Fibroblast of skin of right quadriceps (primary cell): ENCODE measurements at places on chromosomes 3 and 15.

DNA sequence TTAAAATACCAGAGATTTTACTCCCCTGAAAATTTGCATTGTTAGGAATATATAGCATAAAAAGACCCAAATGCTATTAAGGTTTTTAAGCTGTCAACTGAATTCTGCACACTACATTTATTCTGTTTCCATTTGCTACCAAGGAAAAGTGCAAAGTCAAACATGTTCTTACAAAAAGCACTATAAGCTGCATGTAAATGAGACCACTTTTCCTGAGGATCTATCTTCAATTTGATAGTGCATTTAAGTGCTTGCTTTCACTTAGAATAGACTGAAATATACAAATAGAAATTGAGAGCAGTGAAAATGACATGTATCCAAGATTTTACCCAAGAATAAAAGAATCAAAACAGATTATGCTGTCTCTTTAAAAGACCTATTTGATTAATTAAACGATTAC, 1216.2 kb downstream of the ROBO2 start:
- DNase-seq: no peak

- no peak for DNase-seq
Measured at GRCh38 chr15:101010781-101011180, 91.6 kb downstream of the LRRK1 start.

DNA sequence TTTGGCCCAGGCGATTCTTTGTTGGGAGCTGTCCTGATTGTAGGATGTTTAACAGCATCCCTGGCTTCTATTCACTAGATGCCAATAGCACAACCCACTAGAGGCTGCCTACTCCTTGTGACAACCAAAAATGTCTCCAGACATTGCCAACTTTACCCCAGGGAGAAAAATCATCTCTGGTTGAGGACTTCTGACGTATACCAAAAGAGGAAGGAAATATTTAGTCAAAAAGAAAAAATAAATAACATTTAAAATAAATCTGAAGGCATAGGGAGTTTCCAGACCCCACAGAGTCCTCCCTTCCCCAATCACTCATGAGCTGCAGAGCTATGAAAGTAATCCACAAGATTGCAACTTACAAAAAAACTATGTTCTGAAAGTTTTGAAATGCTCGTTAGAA, 61.0 kb downstream of the MECOM start:
- no peak for DNase-seq

DNA sequence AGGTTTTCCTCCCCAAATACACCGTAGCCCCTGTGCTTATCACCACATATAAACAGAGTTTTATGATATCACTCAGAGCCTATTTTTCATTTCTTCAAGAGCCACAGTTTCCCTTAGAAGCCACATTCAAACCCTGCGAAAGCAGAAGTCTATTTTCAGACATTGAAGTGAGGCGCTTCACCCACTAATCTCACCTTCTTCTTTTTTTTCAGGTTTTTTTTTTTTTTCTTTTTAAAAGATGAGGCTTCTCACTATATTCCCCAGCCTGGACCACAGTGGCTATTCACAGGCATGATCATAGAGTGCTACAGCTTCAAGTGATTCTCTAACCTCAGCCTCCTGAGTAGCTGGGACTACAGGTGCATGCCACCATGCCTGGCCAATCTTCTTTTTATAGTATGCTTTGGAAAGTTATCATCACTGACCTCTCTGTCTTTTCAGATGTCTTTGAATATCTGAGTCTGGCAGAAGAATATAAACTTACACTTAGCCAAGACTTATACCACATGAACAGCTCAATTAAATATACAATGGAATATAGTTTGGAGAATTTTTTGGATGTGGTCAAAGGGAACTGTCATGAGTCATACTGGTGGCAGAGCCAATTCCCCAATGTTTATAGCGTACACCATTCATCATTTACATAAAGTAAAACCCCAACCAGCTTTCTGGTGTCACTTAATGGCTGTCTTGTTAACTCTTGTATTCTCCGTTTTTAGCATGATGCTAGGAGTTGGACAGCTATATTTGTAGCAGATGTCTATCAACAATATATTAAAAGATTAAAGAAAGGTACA, 59.7 kb upstream of the CCDC50 start:
- no peak for DNase-seq

DNA sequence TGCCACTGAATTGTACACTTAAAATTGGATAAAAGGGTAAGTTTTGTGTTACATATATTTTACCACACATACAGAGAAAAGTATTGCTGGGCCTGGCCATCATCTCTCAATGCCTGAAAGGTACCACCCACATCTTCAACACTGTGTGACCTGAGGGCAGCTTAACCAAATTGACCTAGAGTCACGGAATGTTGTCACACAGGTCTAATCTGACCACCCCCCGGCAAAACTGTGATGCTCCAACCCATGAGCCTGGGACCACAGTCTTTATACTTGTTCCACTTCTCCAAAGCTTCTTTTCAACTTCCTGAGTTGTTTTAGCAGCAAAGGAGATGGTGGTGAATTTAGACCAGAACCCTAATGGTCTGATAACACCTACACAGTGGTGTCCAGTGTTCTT, 210.3 kb upstream of the TPM1 start:
- no peak for DNase-seq

DNA sequence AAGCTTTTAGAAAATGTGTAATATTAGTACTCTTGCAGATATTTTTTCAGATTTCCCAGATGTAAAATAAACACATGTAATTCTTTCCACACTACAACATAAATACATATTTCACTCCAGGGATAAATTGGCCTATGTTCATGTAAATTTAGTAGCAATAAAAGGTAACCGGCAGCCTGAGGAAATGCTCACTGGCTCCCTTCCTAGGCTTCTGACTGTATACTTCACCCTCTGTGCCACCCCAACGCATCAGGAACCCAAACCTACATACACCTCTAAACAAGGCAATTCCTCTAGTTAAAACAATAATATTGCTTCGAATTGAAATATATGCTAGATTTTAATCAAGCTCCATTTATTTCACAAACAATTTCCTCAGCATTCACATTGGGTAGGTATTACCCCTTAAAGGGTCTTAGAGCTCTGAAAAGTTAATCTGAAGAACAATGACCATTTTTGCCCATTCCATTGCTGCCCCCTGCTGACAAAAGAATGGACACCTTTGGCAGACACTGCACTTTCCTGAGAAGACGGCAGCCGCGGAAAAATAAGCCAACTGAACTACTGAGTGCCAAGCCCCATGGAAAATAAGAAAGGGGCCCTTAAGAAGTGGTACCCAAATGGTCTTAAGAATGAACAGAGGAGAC, 212.5 kb downstream of the OSBPL10 start:
- DNase-seq: peak; percentile 56

GRCh38 chr3:8793242-8793641, 23.8 kb upstream of the OXTR start:
- DNase-seq: no peak

- peak; percentile 35 for DNase-seq
Measured at GRCh38 chr3:81581966-81582599, 179.4 kb downstream of the GBE1 start.

GRCh38 chr3:117665296-117665695, 955.7 kb downstream of the TUSC7 start:
- no peak for DNase-seq

DNA sequence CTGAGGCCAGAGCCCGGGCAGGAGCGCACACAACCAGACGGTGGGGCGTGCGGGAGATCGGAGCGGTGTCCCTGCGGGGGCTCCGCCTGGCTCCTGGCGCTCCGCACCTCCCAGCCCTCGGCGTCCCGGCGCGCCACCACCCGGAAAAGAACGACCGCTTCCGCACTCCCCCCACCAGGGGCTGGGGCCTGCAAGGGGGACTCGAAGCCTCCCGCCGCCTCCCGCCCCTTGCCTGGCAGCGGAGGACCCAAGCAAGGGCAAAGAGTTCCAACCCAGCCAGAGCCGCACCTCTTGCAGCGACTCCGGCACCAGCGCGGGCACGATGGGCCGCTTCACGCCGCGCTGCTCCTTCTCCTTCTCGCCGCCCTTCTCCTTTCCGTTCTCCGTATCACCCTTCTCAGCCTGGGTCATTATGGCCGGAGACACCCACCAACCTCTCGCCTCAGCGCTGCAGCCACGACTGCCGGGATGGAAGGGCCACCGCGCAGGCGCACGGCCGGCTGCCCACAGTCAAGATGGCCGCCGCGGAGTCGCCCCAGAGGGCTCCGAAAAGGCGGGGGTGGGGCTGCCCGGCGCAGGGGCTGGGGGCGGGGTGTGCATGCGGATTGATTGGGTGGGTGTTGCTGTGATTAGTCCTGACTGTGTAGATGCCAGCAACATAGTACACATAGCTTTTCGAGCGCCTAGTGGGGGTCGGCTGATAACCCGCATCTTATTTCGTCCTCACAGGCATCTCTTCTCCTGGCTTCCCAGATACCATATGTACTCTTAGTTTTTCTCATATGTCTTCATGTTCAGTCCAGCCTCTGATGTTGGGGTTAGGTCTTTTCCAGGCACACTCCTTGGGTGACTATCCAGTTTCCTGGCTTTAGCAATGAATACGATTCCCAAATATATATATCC, at the start of gene ACTR8:
ACTR8 (minus strand) TSS at position 462 of the 903 bp plus-strand sequence; CDS start at position 411, 51 bp downstream.
- DNase-seq: peak; percentile 79

- no peak for DNase-seq
Measured at GRCh38 chr3:142916605-142917004, 27.7 kb upstream of the PCOLCE2 start.

DNA sequence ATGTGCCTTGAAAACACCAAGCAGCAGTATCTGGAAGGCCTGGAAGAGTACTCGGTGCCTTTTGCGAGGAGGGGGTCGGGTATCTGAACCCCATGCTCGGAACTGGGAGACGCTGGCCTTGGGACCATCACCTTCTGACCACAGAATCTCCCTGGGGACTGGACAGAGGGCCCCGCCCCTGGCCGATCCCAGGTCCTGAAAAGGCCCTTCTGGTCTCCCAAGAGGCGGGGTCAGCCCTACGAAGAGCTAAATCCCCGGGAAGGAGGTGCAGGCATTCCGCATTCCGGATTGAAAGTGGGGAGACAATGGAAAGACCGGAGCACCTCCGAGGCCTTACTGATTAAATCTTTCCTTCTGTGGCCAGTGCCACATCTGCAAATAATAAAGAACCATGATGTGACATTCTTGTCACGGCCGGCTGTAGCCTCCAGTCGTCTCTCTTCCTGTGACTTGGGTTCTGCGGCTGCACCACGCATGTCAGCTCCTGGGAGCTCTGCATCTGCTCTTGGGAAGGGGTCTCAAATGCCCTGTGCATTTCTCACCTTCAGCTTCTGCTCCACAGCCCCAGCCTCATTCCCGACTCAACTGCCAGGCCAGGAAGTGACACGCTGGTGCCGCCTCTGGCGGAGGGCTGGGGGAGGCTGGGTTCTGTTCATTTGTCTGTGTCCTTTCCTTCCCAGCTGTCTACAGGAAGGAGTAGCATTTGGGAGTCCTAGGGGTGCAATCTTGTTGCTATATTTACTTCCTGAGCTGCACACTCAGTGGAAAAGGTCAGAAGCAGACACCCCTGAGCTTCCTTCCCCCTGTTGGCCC, 173.5 kb downstream of the KLF13 start:
- DNase-seq: no peak

DNA sequence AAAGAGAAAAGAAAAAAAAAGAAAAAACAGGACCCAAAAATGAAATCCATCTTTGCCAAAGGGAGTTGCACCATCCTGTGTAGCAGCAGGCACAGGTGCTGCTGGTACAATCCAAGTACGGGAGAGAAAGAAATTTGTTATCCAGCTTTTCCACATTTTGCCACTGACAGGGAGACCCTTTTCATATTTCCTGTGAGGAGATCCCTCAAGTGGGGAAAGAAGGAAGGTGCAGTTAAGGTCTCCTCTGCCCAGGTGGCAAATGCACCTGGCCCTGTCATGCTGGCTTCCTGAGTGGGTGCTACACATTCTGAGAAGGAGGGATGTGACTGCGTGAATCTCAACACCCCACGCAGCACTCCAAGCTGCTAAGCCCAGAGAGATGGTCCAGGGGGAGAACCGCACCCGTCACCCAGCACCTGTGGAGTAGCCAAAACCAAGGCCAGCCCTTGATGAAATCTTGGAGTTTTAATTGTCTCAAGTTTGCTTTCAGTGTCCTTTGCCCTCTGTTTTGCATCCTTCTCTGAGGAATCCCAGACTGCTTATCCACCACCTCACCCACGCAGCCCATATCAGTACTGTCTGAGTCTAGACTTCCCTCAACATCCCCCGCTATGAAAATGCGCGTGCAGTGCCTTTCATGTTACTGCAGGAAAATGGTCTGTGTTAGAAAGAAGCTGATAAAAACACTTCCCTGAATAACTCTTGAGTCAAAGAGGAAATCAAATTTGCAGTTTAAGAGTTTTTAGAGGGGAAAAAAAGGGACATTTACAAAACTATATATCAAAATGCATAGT, 141.9 kb upstream of the THBS1 start:
- no peak for DNase-seq

GRCh38 chr3:58681863-58682262, 15.3 kb upstream of the FAM3D start:
- no peak for DNase-seq

DNA sequence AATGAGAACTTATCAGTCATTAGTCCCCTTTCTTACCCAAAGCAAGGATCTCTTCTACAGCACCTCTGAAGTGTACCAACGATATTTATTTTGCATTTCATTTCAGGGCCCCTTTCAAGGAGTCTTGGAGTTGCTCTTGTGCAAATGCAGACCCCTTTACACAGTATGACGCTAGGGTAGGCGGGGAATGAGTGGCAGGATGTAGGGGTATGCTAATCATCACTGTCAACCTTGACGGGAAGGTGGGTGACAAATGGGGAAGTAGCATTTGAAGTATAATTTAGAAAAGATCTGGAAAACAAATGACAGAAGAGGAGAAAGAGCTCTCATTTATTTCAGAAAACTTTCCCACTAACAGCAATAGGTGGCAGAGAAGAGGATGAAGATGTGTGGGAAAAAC, 94.4 kb downstream of the LRRN1 start:
- DNase-seq: no peak

DNA sequence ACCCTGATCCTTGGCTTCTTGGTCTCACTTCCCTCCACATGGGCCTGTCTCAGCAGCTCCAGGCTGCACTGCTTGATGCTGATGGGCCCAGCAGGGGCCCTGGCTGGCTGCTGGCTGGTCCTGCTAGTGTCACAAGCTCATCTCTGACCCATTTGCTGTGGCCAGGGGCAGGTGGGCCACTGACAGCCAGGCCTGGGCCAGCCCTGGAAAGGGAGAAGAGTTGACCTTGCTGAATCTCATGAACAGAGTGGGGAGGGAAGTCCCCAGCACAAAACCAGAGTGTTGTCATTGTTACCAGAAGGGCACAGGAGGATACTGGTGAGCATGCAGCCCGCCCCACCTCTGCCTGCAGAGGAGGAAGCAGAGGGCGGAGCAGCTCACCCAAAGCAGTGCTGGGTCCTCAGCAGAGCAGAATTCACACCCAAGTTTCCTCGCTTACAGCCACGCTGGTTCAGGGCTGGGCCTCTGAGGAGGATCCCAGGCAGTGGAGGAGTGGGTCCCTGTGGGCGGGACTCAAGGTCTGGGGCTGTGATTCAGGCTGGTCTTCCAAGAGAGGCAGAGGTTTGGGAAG, 7.6 kb upstream of the KLF15 start:
- no peak for DNase-seq

- DNase-seq: no peak
Measured at GRCh38 chr15:100959066-100960050, 40.2 kb downstream of the LRRK1 start.

DNA sequence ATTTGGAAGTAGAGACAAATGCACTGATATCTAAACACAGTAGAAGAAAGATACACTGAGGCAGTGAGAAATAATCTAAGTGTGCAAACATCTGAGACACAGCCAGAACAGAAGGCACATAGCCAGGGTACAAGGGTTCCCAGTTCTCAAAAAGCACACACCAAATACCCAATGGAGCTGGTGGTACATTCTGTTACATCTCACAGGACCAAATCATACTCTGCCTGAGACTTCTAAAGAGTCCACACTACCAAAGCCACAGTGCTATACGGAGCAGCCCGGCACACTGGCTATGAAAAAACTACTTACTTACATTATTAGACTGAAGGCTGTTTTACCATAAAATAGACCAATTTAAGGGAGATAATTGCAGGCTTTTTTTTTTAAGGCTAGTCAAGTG, 19.3 kb downstream of the CLPX start:
- no peak for DNase-seq
